ENCODE measurements at places on chromosomes 2 and 18.

DNA sequence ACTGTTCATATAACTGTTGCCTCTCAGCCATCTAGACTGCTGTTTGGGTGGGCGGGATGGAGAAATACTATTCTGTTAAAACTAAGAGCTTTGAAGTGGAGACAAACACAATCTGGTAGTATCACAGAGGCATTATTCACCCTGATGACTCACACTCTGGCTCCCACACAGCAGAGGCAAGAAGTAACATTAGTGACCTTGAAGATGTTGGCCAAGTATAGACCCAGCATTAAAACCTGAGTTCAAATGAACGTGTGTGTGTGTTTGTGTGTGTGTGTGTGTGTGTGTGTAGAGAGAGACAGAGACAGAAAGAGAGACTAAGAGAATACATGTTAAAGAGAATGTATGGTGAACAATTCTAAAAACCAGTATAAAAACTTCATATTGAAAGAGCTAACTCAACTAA lies 22.5 kb upstream of the ACVR1 start:
- no peak for DNase-seq

- no peak for DNase-seq
Observed at GRCh38 chr2:23578964-23579671, 194.1 kb downstream of the KLHL29 start.

GRCh38 chr18:75860166-75860565 lies 432.7 kb upstream of the SMIM21 start:
- DNase-seq = no peak

DNA sequence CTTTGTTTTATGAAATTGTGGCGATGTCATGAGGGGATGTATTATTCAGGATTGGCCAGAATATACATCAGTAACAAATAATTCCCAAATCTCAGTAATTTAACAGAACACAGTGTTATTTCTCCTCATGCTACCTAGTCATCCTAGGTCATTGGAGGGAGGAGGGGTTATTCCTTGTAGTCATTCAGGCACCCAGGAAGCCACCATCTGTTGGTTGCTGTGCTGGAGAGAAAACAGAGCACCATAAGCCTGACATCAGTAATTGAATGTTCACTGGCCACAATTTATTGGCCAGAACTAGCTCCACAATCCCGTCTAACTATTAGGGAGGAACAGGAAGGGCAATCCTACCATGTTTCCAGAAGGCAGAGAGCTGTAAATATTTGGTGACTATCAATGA lies 303.5 kb upstream of the CELF4 start:
- no peak for DNase-seq

DNA sequence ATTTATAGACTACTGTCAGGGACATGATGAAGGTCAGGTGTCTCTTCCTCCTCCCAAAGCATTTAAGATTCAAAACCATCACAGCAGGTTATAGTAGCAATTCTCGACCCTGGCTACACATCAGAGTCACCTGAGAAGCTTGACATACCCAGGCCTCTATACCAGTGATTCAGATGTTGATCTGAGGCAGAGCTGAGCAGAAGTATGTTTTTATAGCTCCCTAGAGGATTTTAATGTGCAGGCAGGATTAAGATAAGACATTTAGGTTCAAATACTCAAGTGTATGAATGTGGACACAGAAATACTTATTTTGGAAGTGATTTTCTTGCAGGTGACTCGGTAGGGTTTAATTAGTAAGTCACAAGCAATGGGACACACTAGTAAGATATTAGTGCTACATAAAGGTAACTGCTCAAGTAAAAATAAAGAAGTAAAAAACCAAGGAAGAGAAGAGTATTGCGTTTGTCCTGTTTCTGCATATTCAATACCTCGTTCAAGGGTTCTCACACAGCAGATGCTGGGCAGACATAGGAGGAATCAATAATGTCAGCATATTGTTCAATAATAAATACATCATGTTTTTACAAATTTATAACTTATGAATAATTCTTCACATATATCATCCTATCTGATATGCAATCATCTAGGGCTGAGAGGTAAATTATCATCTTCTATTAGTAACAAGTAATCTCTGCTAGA lies 7.0 kb downstream of the GCFC2 start:
- DNase-seq = no peak

- DNase-seq = no peak
Observed at GRCh38 chr2:10877651-10878111, 34.1 kb upstream of the KCNF1 start.

- DNase-seq = no peak
Observed at GRCh38 chr2:149364839-149365238, 34.5 kb downstream of the LYPD6 start.

GRCh38 chr2:191311156-191311555 lies 66.0 kb downstream of the MYO1B start:
- no peak for DNase-seq

DNA sequence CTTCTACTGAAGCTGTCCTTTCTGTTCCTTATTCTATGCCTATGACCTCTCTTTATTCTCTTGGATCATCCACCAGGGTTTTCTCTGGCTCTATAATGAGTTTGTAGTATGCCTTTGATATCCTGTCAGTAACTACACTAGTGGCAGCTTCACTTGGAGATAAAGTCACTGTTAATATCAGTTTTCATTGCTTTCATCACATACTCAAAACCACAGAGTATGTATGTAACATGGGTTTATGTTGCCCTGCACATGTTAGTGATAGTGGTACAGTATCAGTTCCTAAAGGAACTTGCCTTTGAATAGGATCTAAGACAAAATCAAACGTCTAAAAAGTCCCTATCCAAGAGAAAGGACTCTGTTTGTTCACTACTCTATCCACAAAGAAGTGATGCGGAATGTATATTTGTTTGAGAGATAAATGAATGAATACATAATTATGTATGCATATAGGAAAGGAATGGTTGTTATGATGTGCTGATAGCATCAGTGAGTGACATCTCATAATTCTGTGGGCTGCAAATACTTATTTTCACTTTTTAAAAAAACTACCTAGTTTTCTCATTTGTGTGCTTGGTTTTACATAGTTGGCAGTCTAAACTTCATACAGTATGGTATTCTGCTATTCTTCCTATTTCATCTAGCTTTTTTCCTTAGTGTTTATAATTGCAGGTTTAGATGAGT lies 45.1 kb downstream of the TET3 start:
- DNase-seq = no peak

DNA sequence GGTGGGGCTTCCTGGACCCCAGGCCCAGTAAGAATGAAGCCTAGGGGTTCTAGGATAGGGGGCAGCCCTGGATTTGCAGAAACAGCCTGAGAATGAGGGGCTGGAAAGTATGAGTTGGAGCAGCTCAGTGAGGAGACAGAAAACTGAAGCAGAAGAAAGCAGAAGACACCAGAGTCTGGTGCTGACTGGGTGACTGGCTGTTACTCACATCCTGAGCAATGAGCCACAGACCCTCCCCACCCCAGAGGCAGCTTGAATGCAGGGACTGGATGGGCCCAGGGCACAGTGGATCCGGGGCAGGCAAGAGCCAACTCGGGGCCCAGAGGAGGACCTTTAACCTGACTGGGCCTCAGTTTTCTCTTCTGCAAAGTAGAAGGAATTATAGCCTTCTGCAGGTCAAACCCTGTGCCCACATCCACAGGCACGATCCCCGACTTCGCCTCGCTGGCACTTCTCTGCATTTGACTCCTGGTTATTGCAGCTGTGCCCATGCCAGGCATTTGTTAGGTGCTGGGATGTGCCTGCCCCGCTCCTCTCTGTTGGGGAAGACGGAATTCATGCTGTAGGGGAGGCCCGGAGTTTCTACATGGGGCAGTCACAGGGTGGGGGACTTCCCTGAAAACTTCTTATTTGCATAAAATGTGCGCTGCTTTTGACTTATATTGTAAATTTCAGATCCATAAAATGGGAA lies 8.5 kb downstream of the STEAP3 start:
- DNase-seq = no peak

DNA sequence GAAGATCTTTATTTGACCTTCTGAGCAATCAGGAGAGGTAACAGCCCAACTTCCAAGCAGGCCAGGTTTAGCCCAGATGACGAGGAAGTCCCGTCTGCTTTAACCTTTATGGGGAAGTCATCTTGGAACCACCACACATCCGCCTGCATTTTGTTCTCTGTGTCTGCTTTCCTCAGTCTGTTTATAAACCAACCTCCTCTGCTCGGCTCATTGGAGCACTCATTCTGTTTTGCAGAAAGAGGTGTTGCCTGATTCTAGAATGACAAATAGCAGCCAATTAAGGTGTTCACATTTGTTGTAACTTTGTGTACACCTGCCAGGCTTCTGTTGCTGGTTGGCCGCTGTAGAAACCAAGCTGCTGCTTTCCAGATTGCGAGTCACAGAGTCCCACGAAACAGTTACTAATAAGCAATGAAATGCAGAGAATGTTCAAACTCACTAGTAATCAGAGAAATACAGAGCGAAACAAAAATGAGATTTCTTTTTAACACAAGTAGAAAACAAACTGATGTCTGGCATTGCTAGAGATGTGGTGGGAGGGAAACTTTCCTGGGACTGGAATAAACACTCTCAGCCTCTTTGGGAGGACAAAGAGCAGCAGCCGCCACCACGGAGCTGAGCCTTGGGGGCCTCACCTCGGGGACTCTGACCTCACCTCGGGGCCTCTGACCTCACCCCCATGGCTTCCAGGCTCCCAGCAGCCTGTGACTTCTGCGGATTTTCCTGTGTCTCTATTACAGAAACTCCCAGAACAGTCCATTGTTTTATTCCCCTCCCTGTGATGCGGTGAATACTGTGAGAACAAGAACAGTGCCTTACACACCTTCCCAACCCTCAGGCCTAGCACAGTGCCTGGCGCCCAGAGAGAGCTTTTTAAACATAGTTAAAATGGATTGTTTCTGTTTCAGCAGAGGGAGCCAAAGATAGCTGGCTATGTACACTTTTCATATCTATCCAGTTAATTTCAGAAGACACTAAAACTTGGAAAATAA lies 64.0 kb downstream of the MBP start:
- no peak for DNase-seq

DNA sequence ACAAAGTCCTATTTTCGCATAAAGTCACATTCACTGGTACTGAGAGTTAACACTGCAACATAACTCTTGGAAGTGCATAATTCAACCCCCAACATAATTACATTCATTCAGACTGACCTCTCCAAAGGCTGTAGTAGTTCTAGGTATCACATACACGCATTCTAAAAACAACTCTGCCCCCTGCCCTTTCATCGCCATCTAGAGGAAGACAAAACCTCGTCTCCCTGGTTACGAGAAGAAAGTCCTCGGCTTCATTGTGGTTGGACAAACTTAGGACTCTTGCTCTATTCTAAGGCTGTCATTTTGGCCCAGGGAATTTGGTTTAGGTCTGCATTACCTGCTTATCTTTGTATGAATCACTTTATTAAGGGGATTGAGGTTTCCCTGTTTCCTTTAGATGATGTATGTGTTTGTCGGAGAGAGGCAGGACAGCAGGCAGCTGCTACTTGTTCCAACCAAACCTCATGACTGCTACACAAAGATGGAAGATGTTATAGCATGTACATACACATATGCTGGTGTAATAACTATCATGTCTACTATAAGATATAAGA lies 215.4 kb upstream of the NRXN1 start:
- DNase-seq = no peak

DNA sequence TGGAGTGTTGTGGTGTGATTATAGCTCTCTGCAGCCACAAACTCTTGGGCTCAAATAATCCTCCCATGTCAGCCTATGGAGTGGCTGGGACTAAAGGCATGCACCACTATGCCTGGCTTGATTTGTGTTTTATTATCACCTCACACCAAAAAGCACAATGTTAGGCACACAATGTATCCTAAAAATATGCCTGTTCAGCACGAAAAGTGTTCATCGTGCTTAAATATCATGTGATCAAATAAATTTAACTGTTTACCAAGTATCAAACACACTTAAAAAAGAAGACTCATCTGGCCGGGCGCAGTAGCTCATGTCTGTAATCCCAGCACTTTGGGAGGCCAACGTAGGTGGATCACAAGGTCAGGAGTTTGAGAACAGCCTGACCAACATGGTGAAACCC lies 5.6 kb downstream of the CCT4 start:
- DNase-seq = no peak

DNA sequence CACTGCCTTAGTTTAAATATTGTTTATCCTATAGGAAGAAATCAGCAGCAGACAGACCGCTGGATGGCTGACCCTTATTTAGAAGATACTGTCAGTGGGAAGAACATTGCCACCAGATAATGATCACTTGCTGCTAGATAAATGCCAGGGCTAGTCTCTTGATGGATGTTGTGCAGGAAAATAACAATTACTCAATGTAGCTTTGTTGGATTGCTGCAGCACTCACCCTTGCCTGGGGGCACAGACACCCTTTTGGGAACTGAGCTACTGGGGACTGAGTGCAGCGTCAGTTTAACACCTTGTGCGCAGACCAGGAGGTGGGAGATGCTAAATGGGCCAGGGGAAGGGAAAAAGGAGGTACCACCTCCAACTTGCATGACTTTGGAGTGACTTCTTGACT lies 64.2 kb upstream of the CAPN13 start:
- no peak for DNase-seq

DNA sequence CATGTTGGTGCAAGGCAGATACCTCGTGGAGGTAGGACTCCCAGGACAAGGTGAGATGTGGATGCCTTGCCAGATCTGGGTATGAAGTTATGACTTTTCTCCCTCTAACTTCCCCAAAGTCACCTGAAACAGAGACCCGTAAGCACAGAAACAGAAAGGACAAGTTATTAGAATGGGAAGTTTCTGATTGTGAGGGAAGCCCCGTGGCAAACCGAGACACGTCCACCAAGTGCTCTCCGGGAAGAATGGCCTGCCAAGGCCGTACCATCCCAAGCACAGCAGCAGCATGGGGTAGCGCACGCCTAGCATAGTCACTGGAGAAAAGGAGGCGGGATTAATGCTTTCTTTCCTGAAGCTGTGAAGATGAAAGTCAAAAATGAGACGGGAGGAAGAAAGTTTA lies 110.6 kb downstream of the ZNF532 start:
- no peak for DNase-seq

DNA sequence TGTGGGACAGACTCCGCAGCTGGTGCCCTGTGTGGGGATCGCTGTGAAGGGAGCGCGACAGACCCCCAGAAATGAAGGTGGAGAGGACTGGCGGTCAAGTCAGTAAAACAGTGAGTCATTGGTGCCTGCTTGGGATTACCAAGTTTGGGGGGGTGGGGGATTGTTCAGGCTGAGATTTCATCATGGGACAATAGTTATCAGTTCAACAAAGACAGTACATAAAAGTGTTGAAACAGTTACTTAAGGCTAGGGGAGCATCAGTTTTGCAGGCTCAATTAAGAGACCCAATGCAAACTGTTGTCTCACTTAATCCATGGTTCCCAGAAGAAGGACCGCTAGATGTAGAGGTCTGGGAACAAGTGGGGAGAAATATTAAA lies 42.4 kb upstream of the PDK1 start:
- DNase-seq = no peak

DNA sequence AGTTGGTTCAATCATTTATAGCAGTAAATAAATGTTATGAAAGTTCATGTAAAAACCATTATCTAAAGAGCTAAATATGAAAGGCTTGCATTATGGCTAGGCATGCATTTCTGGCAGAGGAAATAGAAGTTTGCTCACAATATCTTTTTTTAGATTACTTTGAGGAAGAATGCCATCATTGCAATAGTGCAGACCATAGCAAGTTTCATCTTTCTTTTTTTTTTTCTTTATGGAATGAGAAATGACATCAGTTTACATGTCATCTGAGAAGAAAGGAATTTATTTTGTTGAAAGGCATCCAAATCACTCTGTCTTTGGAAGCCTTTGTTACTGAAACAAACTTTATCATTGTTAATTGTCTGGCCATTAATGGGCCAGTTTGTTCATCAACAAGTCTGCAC lies 74.5 kb upstream of the NCKAP5 start:
- no peak for DNase-seq

- DNase-seq = no peak
Observed at GRCh38 chr2:3604207-3604877, 9.4 kb downstream of the COLEC11 start.

GRCh38 chr2:12796657-12797056 lies 79.9 kb downstream of the TRIB2 start:
- no peak for DNase-seq

Data from stimulated activated CD4-positive, alpha-beta T cell treated with anti-CD3 and anti-CD28 coated beads, TNF-alpha, amount 100 ng/mL, for 1 hour (primary cell).